ENCODE measurements at places on chromosomes 4 and X.

- no peak for DNase-seq
Observed at GRCh38 chr4:85854546-85854945, 379.6 kb downstream of the ARHGAP24 start.

DNA sequence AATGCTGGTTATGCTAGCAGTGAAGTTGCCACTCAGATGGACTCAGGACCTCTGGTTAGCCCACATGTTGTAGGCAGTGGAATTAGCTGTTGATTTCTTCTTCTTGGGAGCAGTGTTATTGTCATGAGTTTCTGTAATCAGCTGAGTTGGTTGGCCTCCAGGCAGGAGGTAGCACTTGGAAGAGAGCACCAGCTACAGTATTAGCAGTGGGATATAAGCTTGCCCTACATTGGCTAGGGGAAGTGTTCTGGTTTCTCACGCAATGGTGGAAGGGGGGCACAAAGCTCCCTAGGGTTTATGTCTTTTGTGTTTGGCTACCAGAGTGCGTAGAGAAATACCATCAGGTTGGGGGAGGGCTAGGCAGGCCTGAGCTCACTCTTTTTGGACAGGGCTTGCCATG, 34.0 kb upstream of the UCP1 start:
- DNase-seq: no peak

GRCh38 chr4:118225511-118225910, 127.3 kb downstream of the PRSS12 start:
- DNase-seq: no peak

GRCh38 chrX:30938295-30938694, 49.2 kb upstream of the TAB3 start:
- DNase-seq: no peak

GRCh38 chr4:7462509-7462971, 27.8 kb upstream of the PSAPL1 start:
- peak; percentile 10 for DNase-seq

DNA sequence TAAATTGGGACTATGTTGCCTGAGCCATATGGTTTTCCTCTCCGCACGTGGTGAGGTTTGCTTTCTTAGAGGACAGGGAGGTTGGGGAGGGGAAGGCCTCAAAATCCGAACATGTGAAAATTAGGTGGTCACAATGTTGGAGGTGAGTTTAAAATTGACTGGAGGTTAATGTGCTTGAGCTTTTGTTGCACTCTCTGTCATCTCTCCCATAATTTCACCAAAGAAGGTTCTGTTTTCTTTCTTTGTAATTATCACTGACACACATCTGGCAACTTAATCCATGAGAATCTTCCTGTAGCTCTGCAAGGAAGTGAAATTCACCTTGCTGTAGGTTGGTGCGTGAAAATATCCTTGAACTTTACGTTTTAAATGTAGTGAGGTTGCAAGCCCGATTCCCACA, 225.5 kb downstream of the PDGFC start:
- DNase-seq: no peak

- peak; percentile 36 for DNase-seq
Observed at GRCh38 chr4:11182586-11183355, 245.9 kb downstream of the HS3ST1 start.

- DNase-seq: no peak
Observed at GRCh38 chr4:127188847-127189246, 443.9 kb upstream of the INTU start.

GRCh38 chrX:47595716-47596251, 13.5 kb downstream of the TIMP1 start:
- DNase-seq: peak; percentile 93

DNA sequence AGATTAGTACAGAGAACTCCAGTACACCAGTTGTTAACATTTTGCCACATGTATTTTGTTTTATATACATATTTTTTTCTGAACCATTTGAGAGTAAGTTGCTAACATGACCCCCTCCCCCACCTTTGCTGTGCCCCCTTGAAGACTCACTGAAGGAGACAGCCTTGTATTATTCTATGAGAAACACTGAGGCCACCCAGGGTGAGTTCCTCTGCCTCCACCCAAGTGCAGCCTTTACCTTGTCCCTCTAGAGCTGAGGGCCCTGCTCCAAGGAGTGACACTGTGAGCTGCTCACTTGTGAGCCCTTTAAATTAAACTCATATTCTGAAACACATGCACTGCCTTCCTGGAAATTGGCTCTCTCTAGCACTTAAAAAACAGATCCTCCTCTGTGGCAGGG, 21.1 kb downstream of the KIT start:
- DNase-seq: no peak

- DNase-seq: no peak
Observed at GRCh38 chr4:69470561-69470960, 25.1 kb downstream of the UGT2B4 start.

DNA sequence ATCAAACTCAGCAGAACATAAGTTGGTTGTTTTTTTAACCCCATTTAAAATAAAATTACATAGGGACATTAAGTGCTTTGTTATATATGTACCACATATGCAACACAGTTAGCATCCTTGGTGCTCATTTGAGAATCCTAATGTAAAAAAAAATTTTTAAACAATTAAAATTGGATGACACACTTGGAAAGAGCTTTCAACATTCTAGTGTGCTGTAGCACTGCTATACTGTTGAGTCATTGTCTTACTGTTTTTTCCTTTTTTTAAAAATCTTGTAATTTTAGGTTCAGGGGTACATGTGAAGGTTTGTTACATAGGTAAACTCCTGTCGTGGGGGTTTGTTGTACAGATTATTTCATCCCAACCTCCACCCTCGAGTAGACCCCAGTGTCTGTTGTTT, 12.8 kb downstream of the THAP9 start:
- peak; percentile 32 for DNase-seq

- DNase-seq: peak; percentile 74
Observed at GRCh38 chr4:94408549-94409374, 43.0 kb upstream of the PDLIM5 start.

DNA sequence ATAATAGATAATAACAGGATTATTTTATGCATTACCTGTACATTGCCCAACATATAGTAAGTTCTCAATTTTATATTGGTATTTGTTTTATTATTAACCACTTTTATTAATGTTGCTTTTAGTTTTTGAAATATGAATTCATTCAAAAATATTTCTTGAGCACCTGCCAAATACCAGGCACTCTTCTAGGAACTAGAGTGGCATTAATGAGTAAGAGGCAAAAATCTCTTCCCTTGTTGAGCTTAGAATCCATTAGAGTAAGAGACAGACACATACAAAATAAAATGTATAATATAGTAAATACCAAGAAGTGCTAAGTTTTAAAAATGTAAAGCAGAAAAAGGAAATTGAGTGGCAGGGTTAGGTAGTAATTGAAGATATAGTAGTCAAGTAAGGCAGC, 45.8 kb downstream of the TET2 start:
- no peak for DNase-seq

- DNase-seq: no peak
Observed at GRCh38 chrX:53713987-53714579, 27.6 kb upstream of the HUWE1 start.

DNA sequence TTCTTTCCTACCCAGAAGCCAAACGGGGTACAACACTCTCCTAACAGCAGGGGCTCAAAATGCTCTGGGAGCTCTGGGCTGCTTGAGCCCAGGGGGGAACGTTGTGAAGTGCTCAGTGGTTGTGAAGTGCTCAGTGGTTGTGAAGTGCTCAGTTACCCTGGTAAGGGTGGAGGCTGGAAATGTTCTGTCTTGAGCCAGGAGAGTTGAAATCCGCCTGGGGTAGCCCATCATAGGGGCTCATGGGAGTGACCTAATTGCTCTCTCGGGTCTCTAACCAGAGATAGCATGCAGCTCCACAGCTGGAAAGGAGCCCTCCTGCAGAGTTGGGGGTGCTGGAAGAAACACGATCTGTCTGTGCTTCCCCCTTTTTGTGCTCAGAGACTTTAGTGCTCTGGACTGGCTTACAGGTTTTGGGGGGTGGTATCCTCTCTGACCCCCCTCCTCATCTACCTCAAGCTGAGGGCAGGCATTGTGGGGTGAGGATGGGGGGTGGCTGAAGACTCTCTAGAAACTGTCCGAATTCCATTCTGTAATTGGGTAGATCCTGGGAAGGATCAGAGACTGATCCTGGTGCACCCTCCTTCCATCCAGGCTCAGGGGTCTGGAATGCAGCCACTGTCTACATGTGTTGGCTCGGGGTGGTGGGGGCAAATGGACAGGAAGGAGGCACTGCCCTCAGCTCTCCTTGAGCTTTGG, 2.7 kb downstream of the EFNB1 start:
- DNase-seq: no peak

DNA sequence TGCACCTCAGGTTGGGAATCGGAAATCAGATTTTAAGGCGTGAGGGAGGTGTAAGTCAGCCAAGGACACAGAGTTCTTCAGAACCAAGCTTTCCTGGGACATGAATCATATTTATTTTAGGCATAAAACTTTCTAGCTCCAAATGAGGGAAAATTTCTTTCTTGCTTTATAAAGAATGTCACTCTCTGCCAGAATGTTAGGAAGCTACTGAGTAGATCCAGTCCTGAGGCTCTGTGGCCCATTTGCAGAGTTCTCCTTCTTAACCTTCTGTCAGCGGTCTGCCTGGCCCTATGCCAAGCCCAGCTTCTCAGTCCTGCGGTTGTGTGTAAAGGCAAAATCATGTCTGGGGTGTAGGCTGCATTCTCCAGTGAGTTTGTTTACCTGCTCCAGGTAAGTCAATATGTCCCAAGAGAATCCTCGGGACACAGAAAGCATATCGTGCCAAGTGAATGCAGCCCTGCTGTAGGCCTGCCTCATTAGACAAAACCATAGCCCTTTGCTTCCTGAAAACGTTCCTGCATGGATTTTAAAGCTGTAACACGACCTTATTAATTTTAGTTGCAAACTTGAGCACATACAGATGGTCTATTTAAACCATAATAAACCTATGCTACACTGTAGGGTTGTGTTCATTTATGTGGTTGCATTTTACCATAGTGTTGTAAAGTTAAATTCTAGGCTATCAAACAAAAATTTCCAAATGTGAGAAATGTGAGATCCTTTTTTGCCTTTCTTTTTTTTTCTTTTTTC, 29.2 kb upstream of the CCNI start:
- peak; percentile 55 for DNase-seq

DNA sequence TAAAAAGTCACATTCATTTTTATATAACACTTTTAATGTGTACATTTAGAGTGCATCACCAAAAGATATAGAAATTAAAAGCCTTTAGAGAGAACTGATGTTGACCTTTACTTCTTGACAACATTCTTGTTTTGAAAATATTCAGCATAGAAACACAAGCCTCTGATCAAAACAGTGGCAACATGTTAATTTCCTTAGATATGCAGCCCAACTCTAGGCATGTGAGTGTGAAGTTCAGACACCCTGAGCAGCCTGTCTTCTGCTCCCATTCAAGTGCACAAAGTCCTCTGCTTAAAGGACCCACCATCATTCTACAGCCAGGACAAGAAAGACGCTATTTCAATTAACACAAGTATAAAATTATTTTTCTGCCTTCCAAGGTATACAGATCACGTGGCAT, 60.0 kb downstream of the PPP3CA start:
- no peak for DNase-seq

DNA sequence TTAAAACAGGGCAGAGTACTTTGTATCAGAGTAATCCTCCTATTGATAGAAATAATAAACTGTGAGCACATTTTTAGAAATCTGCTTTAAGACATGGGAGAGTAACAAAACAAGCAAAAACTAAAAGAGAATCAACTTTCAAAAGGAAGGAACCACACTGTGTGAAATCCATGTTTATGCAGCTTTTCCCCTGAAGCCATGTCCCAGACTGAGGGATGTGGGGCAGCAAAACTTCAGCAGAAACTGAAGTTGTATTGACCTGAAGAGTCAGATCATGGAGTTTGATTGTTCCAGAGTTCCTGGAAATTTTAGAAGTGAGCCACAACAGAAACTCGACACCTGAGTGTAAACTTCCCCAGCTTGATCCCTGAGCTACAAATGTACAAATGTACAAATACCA, 53.2 kb downstream of the COMMD8 start:
- DNase-seq: no peak

DNA sequence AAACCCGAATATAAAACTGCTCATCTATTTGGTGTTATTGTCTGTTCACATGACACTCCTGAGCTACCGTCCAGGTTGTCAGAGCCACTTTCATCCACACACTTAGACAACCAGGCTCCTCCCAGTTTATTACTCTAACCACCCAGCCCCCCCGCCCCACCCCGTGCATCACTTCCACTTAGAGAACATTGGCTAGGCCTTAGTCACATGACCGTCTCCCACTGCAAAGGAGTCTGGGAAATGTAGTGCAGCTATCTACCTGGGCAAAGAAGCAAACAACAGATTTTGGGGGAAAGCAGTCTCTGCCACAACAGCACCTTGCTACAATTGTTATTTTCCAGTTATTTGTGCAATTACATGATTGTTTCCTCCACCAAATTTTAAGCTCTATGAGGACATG, 57.6 kb upstream of the RBPJ start:
- DNase-seq: no peak

DNA sequence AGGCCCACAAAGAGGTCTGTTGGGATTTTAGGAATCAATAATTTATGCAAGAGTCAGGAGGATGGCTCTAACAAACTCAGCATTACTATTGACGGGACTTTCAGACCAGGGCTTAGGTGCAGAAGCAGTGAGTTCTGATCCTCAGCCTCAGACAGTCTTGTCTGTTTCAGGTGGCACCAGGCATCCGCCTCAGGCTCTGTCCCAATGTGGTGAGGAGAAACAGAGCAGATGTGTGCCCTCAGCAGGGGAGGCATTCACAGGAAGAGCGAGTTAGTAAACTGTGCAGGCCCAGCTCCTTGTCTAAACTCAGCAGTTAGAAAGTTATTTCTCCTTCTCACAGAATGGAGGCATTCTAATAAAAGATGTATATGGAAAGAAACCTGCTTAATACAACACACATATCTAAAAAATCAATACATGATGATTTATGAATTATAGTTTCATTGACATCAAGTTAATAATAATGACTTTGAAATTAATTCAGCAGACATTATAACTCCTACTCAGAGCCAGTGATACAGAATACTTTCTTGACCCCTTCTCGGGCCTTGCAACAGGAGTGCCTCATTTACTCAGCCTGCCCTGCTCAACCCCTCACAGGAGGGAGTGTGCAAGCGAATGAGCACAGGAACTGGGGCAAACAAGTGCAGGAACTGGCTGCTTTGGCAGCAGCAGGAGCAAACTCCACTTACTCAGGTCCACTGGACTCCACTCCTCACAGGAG, 202.8 kb upstream of the SMIM31 start:
- DNase-seq: no peak

DNA sequence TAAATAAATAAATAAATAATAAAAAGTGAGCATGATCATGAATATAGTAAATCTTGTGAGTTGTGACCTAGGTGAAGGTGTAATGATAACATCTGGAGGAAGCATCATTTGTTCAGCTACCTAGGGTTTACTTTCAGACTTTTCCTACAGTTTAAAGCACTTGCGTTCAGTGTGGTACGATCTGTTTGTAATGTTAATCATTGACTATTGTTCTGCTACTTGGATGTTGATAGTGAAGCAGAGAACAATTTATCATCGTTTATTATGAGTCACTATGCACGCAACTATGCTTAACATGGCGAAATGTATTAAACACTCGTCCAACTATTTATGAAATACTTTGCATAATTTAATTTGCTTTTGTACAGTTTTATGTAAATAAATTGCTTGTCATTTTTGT, 426.2 kb downstream of the PCDH7 start:
- no peak for DNase-seq

GRCh38 chr4:52904421-52904820, 42.3 kb downstream of the RASL11B start:
- DNase-seq: peak; percentile 35
